H54 (cell line): ENCODE measurements at places on chromosomes 1 and 21.
A peak's percentile ranks its signal among the peaks of the same experiment; 100 is the strongest.

GRCh38 chr1:151641229-151641628 lies 29.4 kb downstream of the SNX27 start:
- no peak for DNase-seq

DNA sequence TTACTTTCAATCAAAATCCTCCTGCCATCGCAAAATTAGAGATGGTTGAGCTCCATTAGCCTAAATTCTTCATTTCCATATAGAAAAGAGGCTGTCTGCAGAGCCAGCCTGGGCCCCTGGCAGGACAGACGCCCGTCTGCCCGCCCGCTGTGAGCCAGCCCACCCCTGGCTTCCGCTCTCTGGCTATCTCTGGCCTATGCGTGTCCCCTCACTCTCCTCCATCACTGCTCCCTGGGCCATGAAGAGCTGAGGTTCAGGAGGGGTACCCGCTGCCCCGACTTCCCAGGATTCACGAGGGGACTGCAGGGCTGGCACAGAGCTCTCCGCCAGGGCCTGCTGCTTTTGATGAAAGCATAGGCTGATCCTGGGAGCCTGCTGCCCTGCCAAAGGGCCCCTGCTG lies 117.6 kb downstream of the CASZ1 start:
- no peak for DNase-seq

- DNase-seq = no peak
Measured at GRCh38 chr1:236480758-236481436, 42.9 kb upstream of the LGALS8 start.

DNA sequence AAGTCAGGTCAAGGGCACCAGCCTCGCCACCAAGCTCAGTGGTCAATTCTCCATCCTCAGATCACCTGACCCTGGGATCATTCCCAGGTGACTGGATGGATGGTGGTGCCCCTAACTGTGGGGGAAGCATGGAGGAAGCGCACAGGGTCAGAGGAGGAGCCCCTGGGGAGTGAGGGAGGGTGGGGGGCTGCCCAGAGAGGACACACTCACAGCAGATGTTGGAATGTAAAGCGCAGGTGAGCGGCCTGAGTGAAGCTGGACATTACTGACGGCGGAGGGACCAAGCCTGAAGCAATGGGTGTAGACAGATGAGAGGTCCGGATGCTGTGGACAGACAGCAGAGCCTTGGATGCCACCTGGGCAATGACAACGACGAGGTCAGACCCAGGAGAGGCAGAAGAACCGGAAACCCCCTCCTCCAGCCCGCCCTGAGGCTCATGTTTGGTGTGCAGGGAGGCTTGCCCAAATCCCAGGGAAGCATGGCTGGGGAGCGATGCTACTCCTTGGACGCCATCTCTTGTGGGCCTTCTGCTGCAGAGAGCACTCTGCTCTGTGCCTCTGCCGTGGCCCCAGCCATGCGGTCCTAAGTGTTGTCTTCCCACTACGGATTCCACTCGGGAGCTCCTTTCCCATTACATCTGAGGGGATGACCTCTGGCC lies 5.7 kb upstream of the CPLANE2 start:
- no peak for DNase-seq

- no peak for DNase-seq
Measured at GRCh38 chr1:174975764-174976163, 24.0 kb upstream of the CACYBP start.

- DNase-seq = no peak
Measured at GRCh38 chr1:29826646-29827045, 590.3 kb downstream of the PTPRU start.

GRCh38 chr1:67209521-67209920 lies 43.3 kb downstream of the IL23R start:
- DNase-seq = no peak

GRCh38 chr1:2091611-2092604 lies 41.7 kb downstream of the PRKCZ start:
- DNase-seq = no peak

DNA sequence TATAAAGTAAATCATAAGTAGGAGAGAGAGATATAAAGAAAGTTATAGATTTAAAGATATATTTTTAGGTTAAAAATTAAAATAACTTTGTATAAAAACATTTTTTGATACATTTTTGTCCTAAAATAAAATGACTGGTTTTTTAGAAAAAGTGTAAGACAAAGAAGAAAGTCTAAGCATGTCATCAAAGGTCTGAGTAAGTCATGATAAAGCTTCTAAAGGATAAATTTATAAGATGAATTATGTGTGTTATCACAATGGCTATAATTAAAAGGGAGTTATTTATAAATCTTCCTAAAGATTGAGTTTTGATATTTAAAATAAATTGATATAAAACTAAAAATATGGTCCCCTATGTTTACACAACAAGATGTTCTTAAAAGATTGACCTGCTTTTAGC lies 370.9 kb downstream of the PTPRU start:
- no peak for DNase-seq

DNA sequence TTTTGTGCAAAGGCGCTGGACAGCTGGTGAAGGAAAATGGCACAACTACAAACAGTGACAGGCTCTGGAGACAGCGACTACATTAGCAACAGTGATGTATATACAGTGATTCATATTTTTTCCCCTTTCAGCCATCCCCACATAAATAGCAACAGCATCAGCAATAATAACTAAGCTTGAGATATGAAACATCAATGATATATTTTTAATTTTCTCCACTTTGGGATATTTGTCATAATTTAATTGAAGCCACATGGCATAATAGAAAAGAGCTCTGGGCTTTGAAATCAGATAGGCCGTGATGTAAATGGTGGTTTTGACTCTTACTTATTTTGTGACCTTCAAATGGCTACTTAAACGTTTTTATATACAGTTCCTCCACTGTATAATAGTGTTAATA lies 764.3 kb upstream of the PRMT6 start:
- DNase-seq = no peak

GRCh38 chr1:87588495-87588894 lies 259.8 kb downstream of the LMO4 start:
- DNase-seq = no peak

GRCh38 chr1:84972377-84972987 lies 24.4 kb downstream of the MCOLN2 start:
- no peak for DNase-seq

GRCh38 chr1:230308039-230308438 lies 118.1 kb downstream of the PGBD5 start:
- DNase-seq = peak; percentile 89

GRCh38 chr1:17789926-17790325 lies 34.8 kb downstream of the ACTL8 start:
- DNase-seq = no peak

DNA sequence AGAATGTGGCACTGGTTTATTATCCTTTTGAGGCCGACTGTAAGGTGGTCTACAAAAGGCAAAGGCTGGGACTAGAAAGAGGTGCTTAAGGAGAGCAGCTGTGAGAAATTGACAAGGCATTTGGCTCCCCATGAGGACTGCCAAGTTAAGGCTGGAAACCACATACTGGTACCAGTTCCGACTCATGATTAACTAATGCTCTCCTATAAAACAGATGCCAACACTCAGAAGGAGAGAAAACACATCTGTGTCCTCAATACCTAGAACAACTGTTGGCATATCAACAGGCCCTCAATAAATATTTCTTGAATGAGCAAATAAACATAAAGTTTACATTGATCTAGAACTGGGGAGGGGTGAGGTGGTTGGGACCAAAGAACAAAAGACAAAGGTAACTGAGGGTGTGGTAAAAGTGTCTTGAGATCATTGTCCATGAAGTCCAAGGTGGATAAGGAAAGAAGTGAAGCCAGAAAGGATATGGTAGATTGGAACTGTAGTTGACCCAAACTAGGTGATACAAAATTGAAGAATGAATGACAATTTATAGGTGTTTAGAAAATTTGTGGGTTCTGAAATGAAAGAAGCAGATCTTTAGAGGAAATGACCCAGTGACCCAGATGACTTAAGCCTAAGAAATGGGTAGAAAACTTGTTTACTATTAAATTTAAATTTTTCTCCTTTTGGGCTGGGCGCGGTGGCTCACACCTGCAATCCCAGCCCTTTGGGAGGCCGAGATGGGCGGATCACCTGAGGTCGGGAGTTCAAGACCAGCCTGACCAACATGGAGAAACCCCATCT lies 16.9 kb upstream of the MCL1 start:
- DNase-seq = peak; percentile 40

DNA sequence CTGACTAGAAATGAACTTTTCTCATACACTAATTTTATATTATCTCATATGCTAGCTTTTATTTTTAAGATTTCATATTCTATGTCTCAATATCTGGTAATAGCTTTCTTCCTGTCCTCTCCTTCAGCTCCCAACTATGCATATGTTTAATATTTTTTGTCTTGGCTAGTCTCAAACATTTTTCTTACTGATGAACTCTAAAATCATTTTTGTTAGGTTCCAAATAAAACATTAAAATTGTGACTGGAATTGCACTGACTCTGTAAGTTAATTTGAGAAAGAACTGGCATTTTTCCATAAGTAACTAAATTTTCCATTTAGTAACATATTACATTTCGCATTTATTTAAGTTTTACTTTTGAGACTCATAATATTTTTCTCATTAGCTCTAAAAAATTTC lies 368.5 kb upstream of the DPYD start:
- no peak for DNase-seq

DNA sequence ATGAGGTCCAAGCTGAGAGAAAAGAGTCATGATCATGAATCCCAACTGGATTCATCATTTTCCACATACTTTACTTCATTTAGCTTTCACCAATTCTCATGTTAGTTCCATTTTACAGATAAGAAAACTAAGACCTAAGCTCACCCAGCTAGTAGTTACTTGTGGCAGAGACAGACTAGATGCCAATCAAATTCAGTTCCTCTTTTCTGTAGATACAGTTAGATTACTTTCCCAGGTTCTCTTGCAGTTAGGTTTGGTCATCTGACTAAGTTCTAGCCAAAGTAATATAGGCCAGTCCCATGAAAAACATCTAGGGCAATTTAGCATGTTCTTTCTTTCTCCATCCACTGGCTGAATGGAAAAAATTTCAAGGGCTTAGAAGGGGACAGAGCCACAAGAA lies 8.9 kb upstream of the KCND3 start:
- no peak for DNase-seq

GRCh38 chr1:121483234-121483633 lies 298.5 kb downstream of the SRGAP2C start:
- no peak for DNase-seq

GRCh38 chr1:2177541-2177940 lies 17.0 kb downstream of the FAAP20 start:
- no peak for DNase-seq

DNA sequence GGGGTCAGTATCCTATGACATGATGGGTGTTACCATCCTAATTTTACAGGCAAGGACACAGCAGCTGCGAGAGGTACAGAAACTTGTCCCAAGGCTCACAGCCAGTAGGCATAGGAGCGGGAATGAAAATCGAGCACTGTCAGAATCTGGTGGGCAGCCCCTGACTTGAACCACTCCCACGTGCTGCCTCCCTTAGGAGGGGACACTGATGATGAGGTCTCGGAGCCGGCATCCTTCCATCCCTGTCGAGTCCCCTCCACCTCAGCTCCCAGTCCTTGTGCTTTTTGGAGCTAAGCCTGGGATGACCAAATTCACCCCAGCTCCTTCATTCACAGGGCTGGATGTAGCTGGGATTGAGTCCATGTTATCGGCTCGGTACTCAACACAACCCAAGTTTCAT lies 49.0 kb downstream of the B3GALT5 start:
- DNase-seq = no peak

- DNase-seq = no peak
Measured at GRCh38 chr1:170993151-170993550, 57.8 kb downstream of the MROH9 start.

GRCh38 chr1:4108758-4109627 lies 208.9 kb upstream of the C1orf174 start:
- DNase-seq = no peak

DNA sequence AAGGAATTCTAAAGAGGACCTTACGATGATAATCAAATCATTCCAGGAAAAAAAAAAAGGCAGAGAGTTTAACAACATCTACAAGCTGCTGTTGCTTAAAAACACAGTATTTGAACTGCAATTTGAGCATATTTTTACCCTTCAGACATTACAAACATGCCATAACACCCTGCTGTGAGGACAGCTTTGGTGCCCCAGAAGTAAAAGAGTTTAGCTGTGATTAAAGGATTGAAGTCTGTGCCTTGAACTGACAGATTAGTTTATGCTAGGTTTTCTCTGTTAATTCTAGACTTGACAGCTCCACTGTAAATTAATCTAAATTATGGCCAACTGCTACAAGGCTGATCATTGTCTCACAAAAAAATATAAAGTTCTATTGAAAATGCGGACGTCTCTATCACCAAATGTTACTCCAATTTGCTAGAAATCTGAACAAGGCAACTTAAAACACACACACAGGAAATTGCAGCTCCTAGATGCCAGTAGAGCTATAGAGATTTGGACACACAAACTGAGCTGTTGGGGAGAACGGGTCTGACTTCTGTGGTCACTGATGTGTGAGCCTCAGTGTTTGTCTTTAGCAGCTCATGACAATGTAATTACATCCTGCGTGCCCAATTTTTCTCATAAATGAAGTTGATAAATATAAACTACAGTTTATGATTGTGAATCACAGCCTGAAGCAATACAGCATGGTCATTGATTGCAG lies 217.9 kb downstream of the NTNG1 start:
- DNase-seq = no peak

DNA sequence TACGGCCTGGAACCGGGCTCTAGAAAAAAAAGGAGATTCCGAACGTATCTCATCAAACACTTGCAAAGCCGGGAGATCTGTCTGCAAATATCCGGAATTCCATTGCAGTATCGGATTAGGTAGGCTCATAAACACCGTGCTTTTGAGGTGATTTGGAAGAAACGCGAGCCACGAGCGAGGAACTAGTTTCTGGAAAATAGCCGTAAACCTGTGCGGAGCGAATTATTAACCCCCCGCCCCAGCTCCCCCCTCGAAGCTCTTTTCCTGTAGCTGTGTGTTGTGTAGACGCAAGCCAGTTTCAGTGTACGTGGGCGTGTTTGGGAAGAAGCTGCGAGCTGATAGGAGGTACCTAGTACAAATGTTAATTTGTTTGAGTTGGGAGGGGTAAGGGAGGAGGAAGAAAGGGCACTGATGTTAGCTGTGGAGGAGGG lies 1.1 kb downstream of the RALGPS2 start:
- peak; percentile 65 for DNase-seq

DNA sequence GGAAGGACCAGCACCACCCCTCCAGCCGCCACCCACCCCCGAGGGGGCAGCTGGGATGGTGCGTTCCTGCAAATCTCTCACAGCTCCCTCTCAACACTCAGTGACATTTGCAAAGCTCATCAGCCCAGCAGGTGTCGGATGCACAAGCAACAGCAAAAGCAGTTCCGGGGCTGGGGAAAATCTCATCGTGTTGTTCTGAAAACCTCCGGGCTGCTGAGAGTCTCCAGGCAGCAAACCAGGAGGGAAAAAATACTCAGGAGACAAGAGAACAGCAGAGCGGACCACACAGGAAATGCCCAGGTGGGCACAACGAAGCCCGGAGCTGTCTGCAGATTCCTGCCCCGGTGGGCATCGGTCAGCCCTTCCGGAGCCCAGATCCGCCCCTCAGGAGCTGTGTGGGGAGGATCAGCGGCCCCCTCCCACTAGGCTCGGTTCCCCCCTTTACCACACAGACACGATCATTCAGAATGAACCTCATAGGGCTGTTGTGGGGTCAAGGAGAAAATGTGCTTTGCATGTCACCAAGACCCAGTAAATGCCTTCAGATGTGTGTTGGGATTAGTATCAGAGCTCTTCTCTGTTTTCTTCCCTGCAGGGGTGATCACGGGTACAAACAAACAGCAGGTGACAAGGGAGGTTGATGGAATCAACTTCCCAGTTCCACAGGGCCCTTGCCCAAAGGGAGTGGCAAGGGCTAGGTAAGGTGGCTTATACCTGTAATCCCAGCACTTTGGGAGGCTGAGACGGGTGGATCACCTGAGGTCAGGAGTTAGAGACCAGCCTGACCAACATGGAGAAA lies 127.0 kb upstream of the TIAM1 start:
- no peak for DNase-seq

- no peak for DNase-seq
Measured at GRCh38 chr1:16398371-16398953, 31.4 kb downstream of the SZRD1 start.
